ENCODE measurements at places on chromosomes 2 and 18.

DNA sequence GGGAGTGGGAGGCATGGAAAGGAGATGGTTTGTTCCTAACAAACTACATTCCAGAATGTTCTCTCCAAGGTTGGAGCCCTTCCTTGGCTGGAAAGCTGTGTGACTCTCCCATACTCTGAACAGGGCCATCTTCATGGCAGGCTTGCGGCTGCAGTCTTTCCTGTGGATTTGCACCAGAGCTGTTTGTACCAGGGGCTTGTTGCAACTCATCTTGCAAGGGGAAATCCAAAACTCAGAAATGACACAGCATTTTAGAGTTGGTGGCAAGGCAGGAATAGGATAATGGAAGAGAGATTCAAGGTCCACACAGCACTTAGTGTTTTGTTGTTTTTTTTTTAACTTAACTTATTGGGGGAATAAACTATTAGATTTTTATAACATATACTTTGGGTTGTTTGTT is 73.7 kb upstream of the ZNF516 start:
- no peak for DNase-seq

DNA sequence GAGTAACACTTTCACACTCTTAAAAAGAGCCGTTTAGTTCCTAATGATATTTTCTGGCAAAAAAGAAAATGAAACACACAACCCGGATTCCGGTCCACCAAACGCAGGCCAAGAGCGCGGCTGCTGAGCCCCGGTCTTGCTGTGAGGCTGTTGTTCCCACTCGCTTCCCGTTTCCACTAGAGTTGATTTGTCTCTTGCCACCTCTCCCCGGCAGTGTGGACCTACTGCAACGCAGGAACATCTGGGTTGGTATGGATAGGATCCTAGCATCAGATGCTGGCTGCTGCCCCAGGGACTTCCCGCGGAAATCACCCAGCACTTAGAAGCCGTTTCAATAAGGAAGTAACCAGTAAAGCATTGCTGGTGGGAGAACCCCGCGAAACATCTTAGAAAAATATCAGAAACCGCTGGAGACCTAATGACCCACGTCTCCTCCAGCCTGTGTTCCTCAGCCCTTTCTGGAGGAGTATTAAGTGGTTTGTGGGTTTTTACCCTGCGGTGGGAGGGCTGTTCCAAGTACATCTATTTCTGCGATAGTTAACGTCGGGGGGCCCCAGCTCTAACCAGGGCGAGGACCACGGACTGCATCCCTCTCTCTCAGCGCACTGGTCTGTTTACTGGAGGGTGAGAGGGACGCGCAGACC is 939 bp downstream of the DOCK10 start:
- DNase-seq = peak; percentile 62

DNA sequence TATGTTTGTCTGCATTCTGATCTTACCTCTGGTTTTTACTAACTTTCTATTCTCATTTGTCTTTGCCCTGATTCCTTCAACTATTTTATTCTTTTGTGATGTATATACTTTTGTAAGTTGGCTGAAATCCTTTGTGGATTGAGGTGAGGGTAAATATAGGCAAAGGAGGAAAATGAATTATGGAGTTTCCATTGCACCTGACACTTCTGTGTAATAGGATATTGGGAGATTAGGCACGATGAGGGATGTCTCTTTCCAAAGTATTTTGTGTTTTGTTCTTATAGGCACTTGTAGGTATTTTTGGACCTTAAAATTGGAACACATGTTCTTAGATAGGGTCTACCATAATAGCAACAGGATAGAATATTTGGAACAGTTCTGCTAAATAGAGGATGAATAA is 76.4 kb downstream of the HRH4 start:
- no peak for DNase-seq

GRCh38 chr2:190407246-190407661 is 901 bp upstream of the MFSD6 start:
- DNase-seq = no peak

DNA sequence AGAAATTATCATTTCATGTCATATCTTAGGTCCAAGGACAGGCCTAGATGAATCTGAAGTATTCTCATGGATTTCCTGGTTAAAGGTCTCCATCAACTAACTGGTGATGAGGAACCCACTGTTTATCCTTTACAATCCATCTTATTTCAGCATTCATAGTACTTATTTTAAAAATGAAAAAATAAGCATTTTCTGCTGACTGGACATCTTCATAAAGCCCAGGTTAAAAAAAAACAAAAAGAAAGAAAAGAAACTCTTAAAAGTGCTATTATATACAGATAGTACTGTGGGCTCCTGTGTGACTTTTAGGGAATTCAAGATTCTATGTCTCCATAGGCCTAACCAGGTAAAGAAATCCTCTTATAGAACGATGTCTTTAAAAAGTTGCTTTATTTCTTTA is 7.1 kb downstream of the ERBB4 start:
- DNase-seq = no peak

DNA sequence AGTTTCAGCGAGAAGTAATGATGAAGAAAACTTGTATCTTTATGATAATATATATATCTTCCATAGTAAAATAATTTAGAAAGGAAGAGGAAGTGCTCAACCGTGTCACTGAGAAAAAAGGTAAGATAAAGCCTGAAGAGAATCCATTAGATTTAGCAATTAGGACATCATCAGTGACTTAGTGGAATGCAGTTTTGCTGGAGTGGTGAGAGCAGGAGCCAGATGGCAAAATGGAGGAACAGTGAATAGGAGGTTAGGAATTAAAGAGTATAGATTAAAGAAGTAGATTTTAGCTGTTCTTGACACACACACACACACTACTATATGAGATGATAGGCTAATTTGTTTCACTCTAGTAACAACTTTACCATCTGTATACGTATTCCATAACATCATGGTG is 157.1 kb upstream of the EPC2 start:
- no peak for DNase-seq

DNA sequence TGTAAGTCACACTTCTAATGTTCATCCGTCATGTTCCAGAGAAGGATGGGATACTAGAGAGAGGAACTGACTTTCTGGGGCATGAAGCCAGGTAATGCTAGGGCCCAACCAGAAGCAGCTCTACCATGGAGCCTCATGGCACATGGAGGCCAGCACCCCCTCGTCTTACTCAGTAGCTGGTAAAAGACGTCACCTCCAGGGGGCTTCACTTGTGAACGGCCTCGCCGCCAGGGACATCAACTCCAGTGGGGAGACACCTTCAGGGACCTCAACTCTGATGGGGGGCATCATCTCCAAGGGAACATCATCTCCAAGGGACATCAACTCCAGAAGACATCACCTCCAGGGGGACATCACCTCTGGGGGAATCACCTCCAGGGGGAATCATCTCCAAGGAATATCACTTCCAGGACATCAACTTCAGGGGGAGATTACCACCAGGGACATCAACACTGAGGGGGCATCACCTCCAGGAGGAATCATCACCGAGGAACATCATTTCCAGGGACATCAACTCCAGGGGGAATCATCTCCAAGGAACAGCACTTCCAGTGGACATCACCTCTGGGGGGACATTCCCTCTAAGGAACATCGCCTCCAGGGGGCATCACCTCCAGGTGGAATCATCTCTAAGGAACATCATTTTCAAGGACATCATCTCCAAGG is 168.4 kb downstream of the NDUFA10 start:
- DNase-seq = no peak

DNA sequence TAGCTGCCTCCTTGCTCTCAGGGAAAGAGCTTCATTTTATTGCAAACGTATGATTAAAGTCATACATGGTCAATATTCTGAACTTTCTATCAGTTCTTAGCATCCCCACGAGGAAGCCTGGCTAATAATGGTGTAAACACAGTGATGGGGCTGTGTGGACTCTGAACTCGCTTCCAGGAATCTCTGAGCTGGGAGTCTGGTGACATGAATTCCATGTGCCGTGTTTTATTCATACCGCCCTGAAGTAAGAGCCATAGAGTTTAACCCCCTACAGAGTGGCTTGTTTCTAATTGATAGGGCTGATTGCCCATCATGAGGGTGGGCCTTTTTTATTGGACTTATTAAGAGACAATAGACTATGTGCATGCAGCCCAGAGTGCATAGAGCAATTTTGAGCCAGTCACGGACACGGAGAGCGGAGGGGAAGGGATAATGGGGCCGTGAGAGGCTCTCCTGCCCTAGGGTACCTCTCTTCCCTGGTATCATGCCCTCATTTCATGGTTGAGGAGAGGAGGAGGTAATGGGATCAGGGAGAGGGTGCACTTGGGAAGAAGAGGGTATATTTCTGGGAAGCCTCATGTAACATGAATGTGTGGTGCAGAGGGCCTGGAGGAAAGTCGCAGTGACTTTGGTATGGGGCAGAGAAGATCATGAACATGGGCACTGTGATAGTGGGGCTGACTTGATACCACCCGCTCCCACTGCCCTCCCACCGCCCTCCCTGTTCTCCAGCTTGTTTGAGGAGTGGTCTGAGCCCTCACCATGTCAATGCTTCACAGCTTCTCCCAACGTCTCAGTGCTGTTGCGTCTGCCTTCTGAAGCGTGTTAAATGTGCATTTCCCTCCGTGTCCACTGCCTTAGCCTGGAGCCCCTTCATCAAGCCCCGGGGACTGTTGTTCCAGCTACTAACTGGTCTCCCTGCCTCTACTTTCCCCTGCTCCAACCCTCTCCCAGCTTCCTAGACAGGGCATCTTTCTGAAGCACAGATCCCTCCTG is 73.2 kb downstream of the IL1R2 start:
- no peak for DNase-seq

- DNase-seq = no peak
Measured at GRCh38 chr2:138564586-138565229, 63.1 kb downstream of the SPOPL start.

DNA sequence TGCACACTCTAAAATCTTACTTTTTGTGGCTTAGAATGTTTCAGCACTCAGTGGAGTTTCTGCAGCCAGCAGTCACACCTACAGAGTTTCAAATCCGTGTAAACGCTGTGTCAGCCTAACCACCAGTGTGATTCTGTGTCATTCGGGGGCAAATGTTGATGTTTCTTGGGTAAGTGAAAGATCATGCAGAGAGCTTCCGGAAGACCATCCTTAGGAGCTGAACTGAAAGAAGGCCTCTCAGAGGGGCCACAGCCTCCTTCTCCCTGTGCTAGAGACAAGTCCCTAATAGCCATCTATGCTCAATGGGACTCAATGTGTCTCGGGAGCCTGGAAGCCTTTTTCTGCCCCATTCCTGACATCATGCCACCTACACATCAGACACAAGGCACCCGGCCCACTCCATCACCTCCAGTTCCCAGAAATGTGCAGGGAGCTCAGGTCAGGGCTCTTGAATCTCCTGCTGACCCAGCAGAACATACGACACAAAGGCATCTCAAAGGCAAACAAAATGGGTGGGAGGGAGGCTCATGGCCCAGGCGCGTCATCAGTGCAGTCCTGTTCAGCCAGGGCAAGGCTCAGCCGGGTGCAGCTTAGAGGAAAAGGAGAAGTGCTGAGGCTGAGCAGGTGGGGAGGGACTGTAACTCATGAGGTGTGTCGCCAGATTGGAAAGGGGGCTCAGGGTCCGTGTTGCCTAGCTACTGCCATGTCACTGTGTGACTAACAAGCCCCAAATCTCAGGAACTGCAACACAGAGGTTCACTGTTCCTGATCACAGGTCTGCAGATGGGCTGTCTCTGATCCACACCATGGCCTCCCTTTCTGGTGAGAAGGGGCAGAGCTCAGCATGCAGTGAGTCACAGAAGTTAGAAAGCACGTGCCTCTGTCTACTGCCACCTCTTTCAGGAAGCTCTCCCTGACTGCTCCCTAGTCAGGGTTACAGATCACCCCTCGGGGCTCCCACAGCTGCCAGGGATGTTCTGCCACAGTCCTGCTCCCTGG is 82.0 kb downstream of the SMAD7 start:
- DNase-seq = peak; percentile 8

GRCh38 chr2:46246790-46247189 is 50.4 kb upstream of the EPAS1 start:
- no peak for DNase-seq

GRCh38 chr18:31686986-31687928 is 2.9 kb upstream of the B4GALT6 start:
- no peak for DNase-seq

GRCh38 chr2:61853086-61853846 is 594 bp downstream of the FAM161A start:
- DNase-seq = no peak

GRCh38 chr2:240987588-240987987 is 10.8 kb upstream of the SNED1 start:
- no peak for DNase-seq

GRCh38 chr2:157837851-157838441 is 38.2 kb downstream of the ACVR1 start:
- no peak for DNase-seq

DNA sequence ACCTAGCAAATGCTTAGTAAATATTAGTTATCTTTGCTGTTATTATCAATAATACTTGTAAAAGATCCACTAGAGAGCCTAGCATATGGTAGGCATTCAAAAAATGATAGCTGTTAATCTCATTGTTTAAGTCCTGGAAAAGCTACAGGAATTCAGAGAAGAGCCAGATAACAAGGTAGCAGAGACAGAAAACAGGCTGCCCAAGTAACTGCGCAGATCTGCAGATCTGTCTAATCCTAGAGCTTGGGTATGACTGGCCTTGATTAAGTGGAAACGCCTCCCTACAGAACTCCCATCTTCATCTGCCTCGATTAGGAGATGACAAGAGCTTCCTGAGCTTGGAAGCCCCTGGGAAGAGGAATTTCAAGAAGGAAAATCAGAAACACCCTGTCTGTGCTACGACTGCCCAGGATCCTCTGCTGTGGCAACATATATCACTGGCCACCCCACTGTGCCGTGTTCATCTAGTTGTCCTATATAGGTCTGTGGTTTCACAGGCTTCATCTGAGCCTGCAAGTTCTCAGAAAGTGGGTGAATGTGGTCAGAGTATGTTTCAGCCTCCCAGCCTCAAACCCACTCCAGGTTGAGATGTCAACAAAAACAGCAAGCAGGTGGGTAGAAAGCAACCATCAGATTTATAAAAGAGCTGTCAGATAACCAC is 151.5 kb upstream of the PKDCC start:
- DNase-seq = peak; percentile 2

- no peak for DNase-seq
Measured at GRCh38 chr2:213787869-213788268, 503.6 kb downstream of the SPAG16 start.

GRCh38 chr2:163205589-163206254 is 367.2 kb upstream of the KCNH7 start:
- no peak for DNase-seq

DNA sequence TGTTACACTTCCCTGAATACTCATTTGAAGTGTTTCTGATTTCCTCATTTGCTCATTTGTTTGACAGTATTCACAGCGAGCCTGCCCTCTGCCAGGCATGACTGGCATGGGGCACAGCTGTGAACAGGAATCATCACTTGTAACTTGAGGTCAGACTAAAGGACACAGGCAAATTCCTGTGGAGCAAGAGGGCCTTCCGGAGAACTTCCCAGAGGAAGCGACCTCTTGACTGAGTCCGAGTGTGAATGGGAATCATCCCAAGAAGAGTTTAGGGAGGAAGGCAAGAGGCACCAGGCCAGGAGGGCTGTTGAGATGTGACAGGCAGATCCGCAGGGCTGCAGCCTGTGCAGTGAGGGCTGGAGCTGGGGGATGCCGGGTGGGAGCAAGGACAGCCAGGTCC is 45.4 kb downstream of the LIMS1 start:
- DNase-seq = no peak

DNA sequence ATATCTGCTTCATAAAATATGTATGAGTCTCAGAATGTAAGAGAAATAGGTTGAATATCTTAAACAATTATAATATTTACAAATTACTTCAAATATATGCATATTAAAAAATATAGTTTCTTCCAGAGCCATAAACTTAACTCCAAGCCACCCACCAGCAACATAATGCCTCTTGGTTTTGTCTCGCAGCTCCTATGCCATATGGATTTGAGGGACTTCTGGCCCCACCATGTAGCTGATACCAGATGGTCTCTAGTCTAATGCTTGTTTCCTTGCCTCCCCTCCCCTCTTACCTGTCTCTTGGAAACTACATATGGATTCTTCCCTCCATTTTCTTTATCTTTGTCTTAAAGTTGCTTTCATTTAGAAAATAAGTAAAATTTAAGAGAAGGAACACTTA is 114.3 kb downstream of the GCA start:
- no peak for DNase-seq

Data from stimulated activated CD8-positive, alpha-beta memory T cell treated with anti-CD3 and anti-CD28 coated beads, Interleukin-15, amount 100 ng/mL, for 4 hours (primary cell).